Gastrocnemius medialis (tissue), 4 donors: ENCODE measurements at places on chromosomes 7 and 10. TPM values are rescaled to one million over a fixed set of nuclear protein-coding genes. Genes with fewer than 3 reads are reported as not detected.

H2BK1 gene
- total RNA-seq: not detected

NPSR1 gene
- not detected for total RNA-seq

NAT16 gene
- total RNA-seq: not detected

WNT8B gene
- total RNA-seq: not detected
